Stimulated activated naive CD4-positive, alpha-beta T cell (primary cell): ENCODE measurements at places on chromosomes 12 and 14.

DNA sequence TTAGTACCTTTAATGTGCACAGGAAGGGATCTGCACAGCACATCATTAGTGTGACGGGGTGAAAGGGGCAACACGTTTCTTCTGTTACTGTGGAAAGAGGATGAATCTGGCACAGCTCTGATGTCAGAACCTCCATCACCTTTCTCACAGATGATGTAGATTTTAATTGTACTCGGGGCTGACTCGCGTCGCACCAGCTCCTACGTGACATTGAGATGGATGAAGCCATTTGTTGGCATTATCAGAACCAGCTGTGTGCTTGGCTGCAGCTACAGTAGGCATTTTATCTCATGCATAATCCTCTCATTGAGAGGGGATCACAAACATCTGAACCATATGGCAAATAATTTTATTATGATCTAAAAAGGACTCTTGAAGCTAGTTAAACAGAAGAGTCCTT, 173.6 kb downstream of the PDZRN4 start:
- DNase-seq = no peak

DNA sequence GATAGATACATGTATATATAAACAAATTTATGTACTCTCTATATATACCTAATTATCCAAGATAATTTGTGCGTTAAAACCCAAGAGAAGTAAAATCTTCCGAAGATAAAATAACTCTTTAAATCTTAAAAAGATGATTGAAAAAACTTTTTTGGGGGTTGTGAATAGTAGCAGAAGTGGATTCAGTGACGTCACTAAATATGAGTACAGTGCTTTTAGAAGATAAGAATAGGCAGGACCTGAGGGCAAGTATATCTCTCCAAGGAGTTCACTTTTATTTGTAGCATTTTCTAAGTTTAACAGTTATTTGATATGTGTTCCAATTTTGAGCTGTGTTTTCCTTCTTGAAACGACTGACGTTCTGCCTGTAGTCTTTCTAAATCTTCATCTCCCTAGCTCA, 319.8 kb downstream of the PPFIA2 start:
- DNase-seq = no peak

DNA sequence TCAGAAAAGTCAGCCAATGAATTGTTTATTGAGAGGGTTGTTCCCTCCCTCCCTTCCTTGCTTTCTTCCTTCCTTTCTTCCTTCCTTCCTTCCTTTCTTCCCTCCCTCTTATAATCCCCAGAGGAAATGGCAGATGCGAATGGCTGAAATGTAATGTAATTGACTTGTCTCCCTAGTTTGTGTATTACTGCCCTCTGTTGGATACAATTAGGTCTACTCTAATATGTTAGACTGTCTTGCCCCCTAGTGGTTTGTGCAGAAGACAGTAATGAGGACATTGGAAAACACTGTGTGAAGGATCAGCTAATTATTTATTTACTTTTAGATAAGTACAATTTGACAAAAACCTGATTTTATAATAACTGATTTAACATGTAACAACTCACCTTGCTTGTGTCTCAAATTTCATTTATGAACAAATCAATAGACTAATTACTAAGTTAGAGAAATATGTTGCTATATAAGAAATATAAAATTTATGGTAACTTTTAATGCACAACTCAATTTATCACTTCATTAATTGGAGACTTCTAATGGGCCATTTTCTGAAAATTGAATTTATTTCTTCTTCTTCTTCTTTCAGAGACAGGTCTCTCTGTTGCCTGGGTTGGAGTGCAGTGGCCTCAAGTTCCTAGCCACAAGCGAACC, 229.8 kb upstream of the LRIG3 start:
- DNase-seq = no peak

DNA sequence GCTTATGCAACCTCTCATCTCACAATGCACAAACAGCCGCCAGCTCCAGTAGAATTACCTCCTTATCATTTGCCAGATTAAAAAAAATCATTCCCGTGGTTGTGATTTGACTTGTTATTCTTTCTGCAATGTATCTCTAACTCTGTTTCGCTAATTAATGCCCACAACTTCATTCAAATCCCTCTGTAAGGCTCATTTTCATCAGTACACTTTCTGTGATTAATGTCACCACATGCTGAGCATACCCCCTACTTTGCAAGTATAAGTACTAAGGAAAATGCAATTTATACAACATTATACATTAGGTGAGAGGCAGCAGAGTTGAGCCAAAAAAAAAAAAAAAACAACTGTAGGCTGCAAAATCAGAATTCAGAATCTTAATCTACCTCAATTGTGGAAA, 166.0 kb downstream of the FSCB start:
- DNase-seq = no peak

GRCh38 chr12:27673101-27673718, 23.0 kb upstream of the REP15 start:
- DNase-seq = no peak

DNA sequence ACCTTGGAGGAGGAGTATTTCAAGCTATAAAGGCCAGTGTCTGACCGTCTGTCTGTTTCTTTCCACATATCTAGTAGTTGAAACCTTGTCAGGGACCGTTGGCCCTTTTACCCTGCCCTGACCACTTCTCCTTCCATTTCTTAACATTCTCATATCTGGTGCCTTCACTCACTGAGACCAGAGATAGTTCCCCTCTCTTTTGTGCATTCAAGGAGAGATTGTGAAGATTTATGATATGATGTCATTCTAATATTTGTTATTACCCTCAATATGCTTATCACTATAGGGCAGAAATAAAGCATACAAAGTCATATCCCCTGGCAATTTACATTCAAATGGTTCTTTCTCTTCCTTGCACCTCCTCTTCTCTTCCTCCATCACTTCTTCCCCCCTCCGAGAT, 83.3 kb downstream of the PLXNC1 start:
- DNase-seq = no peak

GRCh38 chr12:19085090-19085489, 44.4 kb upstream of the PLEKHA5 start:
- DNase-seq = no peak

DNA sequence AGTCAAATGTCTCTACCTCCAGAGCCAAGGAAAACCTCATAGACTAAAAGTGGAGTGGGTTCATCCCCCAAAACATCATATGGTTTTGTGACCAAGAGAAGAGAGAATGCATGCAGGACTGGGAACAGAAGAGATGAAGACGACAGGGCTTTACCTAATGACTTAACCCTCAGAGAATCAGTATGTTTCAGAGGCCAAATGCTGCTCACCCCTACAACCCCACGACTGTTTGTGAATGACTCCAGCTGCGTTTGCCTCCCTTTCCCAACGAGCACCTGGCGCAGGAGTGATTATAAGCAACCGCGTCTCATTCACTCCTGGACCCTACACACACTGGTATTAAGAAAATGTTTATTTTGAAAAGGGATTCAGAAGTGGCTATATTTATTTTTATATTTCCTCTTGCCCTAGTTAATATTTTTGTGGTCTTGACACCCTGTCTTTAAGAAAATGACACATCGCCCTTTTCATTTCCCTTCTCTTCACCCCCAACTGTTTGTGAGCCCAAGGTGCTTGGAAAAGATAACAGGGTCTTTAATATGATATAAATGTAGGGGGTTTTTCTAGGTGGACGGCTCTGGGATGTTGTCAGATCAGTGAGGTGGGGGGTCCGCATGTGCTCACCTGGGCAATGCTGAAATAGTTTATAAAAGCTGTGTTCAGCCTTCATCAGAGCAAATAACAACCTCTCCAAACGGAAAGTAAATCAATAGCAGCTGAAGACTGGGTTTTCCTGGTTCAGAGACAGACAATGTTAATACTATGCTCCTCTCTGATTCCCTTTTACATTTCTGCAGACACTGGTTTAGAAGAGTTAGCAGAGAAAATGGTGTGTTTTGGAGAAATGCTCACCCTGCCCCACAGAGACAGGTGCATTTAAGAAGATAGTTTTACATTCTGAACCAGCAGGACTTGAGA, 77.7 kb downstream of the SLC15A4 start:
- DNase-seq = no peak

GRCh38 chr12:18899678-18900317, 161.9 kb downstream of the CAPZA3 start:
- DNase-seq = no peak

GRCh38 chr14:57502586-57503254, 9.1 kb upstream of the CCDC198 start:
- DNase-seq = no peak

GRCh38 chr12:54159140-54159539, 29.6 kb downstream of the SMUG1 start:
- no peak for DNase-seq
